ENCODE measurements at places on chromosomes 13 and 19.
A peak's percentile ranks its signal among the peaks of the same experiment; 100 is the strongest.

DNA sequence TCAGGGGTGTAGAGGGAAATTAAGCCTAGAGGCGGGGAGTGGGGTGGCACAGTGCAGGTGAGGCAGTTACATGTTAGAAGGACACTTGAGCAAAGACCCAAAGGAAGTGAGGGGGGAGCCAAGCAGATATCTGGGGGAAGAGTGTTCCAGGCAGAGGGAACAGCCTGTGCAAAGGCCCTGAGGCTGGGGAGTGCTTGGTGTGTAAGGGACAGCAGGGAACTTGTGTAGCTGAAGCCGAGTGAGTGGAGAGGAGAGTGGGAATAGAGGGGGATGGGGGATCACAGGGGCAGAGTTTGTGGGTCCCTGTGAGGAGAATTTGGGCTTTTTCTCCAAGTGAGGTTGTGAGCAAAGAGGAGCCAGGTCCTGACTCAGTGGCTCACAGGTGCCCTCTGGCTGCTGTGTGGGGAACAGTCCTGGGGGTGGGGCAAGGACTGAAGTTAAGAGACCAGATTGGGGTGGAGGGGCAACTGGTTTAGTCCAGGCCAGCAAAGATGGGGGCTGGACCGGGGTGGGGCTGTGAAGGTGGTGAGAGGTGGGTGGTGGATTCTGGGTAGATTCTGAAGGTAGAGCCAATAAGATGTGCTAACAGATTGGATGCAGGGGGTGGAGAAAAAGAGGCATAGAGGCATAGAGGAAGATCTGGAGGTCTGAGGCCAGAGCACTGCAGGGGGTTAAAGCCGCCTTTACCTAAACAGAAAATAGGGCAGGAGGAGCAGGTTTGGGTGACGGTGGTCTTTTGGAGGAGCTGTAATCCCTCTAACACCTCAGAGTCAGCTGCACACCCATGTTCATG, 75.3 kb downstream of the CACNA1A start:
- peak; percentile 62 for DNase-seq

- no peak for DNase-seq
These were observed 3.8 kb upstream of the ZNF626 start for GRCh38 chr19:20664901-20665781.

- DNase-seq = no peak
These were observed 71.2 kb upstream of the GTF3A start for GRCh38 chr13:27353166-27353583.

DNA sequence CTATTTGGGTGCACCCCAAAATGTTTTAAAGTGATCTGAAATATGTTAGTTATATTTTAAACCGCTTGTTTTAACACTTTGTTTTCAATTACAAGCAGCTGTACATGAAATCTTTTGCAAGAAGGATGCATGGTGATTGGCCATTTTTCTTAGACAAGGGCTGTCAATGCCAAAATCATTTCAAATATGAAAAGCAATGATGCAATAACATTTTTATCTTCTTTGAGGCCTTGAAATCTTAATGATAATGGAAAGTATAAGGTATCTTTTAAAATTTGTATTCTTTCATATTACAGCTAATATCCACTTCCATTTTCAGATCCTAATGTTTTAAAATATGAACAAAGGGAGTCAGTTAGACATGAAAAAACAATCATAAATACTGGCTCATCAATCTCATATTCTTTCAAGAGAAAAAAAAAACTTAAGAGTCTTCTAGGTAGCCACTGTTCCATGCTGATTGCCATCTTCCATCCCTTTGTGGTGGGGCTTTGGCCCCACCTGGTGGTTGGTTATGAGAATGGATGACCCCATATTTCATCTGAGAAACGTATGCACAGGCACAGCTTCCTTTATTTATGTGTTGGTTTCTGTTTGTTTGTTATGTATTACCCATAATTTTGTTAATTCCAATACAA, 330.3 kb upstream of the MIR17HG start:
- peak; percentile 49 for DNase-seq

Measured in erythroblast (primary cell).